Esophagus squamous epithelium (tissue), 5 donors: ENCODE measurements at places on chromosomes 6 and 20.

- DNase-seq: no peak
Observed at GRCh38 chr6:47724300-47724699, 25.9 kb downstream of the ADGRF4 start.

DNA sequence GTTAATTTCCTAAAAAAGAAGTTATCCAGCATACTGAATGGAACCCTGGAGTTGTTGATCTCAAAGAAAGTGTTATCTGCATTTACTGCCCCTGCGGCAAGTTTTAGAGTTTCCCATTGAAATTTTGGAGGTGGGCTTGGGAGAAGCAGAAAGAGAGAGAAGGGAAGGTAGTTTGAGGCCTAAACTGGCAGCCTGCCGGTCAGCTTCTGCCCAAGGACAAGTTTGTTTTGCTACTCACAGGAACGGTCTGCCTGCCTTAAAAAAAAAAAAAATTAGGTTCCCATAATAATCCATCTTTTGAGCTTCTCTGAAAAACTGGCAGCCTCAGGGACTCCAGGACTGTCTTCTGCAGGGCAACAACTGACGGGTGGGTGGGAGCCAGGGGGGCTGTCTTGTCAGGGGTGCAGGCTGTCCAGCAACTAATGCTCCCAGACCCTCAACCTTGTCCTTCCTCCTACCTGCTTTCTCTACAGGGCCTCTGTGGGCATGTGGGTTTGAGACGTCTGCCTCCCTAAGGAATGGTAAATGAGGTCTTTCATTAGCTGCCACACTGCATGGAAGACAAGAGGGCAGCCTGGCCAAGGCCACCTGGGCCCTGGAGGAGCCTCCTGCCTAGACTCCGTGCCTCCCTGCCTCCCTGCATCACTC lies 176.1 kb upstream of the KCNG1 start:
- DNase-seq: no peak

- DNase-seq: no peak
Observed at GRCh38 chr6:31621320-31621939, 915 bp downstream of the PRRC2A start.

DNA sequence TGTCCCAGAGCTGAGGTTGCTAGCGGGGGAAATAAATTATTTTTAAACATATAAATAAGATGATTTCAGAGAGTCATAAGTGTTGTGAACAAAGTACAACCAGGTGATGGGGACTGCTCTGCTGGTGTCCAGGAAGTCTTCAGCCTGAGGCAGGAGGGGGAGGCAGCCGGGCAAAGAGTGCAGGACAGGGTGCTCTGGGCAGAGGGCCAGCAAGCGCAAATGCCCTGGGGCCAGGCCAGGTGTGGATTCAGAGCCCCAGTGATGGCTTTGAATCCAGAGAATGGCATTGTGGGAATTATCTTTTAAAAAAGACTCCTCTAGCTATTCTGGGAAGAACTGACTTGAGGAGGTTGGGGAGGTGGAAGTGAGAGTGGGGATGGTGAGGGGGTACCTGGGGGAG lies 1.6 kb downstream of the CLPSL1 start:
- DNase-seq: no peak

- DNase-seq: no peak
Observed at GRCh38 chr6:124961777-124962638, at the start of gene RNF217. RNF217 (plus strand) TSS chr6:124962437; CDS start chr6:124962545, 108 bp downstream.

GRCh38 chr20:22389836-22390542 lies 194.4 kb downstream of the FOXA2 start:
- DNase-seq: no peak

DNA sequence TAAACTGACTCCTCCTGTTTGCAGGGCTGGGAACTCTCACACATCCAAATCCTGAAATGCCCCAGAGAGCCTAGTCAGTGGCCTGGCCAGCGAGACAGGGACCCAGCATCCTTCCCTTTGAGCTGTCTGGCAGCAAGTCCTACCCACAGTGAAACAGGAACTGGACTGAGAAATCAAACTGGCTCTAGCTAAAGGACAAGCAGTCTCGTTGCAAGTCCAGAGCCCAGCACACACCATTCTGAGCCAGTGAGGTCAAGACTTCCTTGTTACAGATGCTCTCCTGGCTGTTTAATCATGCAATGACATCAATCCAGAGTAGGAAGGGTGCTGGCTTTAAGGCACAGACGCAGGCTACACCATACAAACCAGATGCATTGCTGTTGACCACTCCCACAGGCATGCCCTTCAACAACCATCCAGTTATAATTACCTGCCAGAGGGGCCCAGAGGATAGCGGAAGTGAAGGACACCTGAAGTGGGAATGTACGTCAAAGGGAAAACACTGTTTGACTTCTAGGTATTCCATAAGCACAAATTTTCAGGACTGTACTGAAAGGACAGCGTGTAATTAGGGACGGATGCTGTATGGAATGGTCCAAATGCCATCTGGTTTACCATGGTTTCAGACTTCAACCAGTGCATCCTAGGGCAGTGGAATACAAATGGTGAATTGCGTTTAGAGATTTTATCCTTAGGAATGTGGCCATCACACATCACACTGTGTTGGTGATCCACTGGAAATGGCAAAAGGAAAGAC lies 114.4 kb downstream of the SLC23A2 start:
- no peak for DNase-seq

DNA sequence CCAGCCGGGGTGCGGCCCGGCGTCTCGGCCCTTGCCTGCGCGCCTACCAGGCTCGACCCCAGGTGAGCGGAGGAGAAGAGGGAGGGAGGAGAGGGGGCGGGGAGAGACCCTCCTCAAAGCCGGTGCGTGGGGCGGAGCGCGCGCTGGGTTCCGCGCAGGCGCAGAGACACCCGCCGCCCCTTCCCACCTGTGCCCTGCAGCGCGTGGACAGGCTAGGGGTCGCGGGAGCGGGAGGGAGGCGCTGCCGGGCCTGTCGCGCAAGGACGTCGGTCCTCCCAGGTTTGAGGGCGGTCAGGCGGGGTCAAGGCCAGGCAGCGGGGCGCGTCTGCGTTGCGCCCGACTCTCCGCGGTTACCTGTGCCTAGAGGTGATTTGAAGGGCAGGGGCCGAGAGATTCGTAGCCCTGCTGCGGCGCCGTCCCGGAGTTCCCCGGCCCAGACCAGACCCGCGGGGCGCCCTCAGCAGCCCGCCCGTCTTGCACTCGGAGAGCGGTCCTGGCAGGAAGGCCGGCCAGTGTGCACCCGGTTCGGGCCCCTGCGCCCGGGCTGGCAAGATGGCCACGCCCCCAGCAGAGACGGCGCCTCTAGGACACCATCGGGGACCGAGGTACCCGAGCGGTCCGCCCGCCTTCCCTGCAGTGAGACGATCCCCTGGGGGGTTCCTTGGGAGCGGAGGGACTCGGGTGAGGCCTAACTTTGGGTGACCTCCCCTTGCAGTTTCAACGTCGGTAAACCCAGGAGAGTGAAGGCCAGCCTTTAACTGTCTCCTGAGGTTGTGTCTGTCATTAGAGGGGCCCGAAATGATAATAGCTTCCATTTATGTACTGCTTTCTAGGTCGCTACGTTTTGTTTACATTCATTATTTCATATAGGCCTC lies 546 bp downstream of the C6orf136 start:
- peak; percentile 17 for DNase-seq

- no peak for DNase-seq
Observed at GRCh38 chr20:33893314-33893713, 82.2 kb downstream of the CHMP4B start.
